ENCODE measurements at places on chromosomes 2 and 18. TPM values are rescaled to one million over a fixed set of nuclear protein-coding genes. Genes with fewer than 3 reads are reported as not detected.
A peak's percentile ranks its signal among the peaks of the same experiment; 100 is the strongest.

- DNase-seq = no peak
- H3K27ac ChIP-seq = no peak overlapping the region
- no peaks in the 10 kb centered on the region for H3K4me1 ChIP-seq
- H3K4me3 ChIP-seq = no peak overlapping the region
- no peaks in the 10 kb centered on the region for H3K36me3 ChIP-seq
- H3K27me3 ChIP-seq = peaks cover 31% of the 10 kb centered on the region
Observed at GRCh38 chr2:120864981-120865380, 129.3 kb downstream of the GLI2 start.

- H3K27me3 ChIP-seq = no peaks in the 10 kb centered on the region
- no peaks in the 10 kb centered on the region for H3K4me1 ChIP-seq
- H3K36me3 ChIP-seq = no peaks in the 10 kb centered on the region
- H3K27ac ChIP-seq = no peak overlapping the region
- no peak for DNase-seq
- H3K4me3 ChIP-seq = no peak overlapping the region
Observed at GRCh38 chr18:52007105-52007504, 332.9 kb upstream of the DCC start.

DNA sequence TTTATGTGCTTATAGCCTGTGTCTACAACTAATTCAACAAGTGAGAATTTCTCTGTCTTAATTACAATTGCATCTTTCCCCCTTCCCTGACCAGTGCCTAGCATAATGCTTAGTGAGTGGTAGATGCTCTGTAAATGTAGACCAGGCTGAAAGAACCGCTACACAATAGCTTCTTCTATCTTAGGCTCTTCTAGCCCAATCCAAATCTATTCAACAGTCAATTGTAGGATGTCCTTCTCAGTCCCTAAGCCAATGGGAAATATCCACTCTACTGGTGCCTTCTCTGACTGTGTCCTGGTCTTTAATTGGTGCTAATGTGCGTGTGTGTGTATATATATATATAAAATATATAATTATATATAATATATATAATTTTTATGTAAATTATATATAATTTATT lies 34.1 kb upstream of the GCC2 start:
- no peaks in the 10 kb centered on the region for H3K36me3 ChIP-seq
- H3K27ac ChIP-seq = no peak overlapping the region
- H3K4me1 ChIP-seq = no peaks in the 10 kb centered on the region
- no peaks in the 10 kb centered on the region for H3K27me3 ChIP-seq

The SPC25 gene
- 33.3 TPM for total RNA-seq

DNA sequence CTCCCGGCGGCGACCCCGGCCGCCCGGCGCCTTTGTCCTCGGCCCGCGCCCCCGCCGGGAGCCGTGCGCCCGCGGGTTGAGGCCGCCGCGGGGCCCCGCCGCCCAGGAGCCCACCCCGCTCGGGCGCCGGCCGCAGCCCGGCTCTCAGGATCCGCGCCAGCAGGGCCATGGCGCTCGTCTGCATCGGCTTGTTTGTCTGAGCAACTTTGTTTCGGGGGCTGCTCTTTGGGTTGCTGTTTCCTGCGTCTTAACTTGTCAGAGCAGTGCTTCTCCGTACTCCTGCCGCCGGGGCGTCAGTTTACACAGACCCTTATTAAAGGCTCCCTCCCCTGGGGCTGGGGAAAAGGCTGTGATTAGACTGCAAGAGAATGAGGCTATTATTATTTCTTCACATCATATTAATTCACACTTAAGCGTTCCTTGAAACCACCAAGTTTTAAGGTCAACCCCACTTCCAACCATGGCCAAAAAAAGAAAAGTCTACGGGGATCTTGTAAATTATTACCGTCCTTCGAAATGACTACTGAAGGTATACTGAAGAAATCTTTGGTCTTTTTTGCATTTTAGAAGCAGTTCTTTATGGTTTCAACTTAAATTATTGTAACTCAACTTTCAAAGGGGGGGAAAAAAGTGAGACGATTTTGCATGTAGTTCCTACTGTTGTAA lies at the start of gene CYP27C1:
Gene CYP27C1 (minus strand): TSS at position 198 of the 666 bp plus-strand sequence. CDS start 29 bp downstream, at position 169.
- no peak within 1 kb of the TSS for H3K27ac ChIP-seq
- DNase-seq = no peak
- peak within 1 kb of the TSS; percentile 61 for H3K4me3 ChIP-seq
- peaks cover 4% of the 10 kb centered on the region for H3K36me3 ChIP-seq
- peaks cover 13% of the 10 kb centered on the region for H3K4me1 ChIP-seq
- peaks cover 64% of the 10 kb centered on the region for H3K27me3 ChIP-seq

GRCh38 chr18:49400398-49401072 lies 59.9 kb downstream of the DYM start:
- peaks cover 38% of the 10 kb centered on the region for H3K4me1 ChIP-seq
- DNase-seq = no peak
- no peak overlapping the region for H3K4me3 ChIP-seq
- H3K36me3 ChIP-seq = peaks cover 11% of the 10 kb centered on the region
- no peak overlapping the region for H3K27ac ChIP-seq
- no peaks in the 10 kb centered on the region for H3K27me3 ChIP-seq

DNA sequence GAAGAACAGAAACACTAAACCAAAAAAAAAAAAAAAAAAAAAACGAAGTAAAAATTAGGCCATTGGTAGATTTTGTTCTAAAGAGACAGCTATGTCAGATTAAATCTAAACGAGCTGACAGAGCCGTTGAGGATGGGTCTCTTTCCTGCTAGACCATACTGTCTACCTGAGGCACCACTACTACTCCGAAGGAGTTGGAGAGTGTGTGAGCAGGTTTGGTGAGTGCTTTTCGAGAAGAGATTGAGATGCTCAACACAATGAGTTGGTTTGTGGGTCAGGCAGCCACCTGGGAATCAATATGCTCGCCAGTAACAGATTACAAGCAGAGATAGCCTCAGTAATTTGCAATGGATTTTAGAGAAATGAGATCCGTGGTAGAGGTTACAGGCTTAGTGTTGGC lies 281.5 kb upstream of the EPAS1 start:
- peaks cover 47% of the 10 kb centered on the region for H3K36me3 ChIP-seq
- H3K4me3 ChIP-seq = no peak overlapping the region
- H3K27ac ChIP-seq = peak overlapping the region; percentile 45
- no peaks in the 10 kb centered on the region for H3K27me3 ChIP-seq
- H3K4me1 ChIP-seq = peaks cover 77% of the 10 kb centered on the region
- DNase-seq = peak; percentile 15

The DNAJC5G gene
- total RNA-seq = not detected

The GKN2 gene
- total RNA-seq = not detected

- no peaks in the 10 kb centered on the region for H3K27me3 ChIP-seq
- no peak overlapping the region for H3K4me3 ChIP-seq
- H3K27ac ChIP-seq = no peak overlapping the region
- H3K36me3 ChIP-seq = no peaks in the 10 kb centered on the region
- DNase-seq = no peak
Observed at GRCh38 chr2:12116228-12116750, 369.9 kb downstream of the LPIN1 start.

DNA sequence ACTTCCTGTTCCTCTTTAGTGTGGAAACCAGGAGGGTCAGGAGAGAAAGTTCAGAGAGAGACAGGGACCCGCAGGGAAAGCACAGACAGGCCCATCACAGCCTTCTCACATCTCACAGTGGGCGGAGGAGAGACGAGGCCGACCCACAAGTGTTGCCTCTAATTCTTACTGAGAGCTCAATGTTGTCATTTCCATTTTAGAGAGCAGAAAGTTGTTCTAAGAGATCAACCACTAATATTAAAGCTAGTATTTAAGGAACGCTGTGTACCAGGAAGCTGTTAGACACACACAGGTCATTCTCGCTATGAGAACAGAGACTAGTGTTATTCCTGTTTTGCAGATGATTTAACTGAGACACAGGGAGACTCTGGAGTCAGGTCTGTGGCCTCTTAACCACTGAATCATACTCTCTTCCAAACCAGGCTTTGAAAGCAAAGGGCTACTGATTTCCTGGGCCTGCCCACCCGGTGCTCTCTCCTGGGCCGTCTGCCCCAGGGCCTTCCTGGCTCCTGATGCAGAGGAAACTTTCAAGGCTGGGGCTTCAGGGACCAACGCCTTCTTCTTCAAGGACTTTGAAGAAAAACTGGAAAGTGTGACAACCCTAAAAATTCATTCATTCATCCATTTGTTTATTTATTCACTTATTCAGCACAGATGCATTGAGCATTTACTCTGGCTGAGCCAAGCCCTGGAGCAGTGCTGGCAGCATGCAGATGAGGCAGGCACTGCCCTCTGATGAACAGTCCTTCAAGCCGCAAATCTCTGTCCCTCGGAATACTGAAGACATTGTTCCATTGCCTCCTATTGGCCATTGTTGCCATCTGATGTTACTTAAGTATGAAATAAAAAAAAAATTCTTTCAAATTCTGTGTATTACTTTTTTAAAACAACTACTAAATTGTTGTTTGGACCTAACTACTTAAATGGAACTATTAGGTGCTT lies 37.2 kb upstream of the BIN1 start:
- H3K27me3 ChIP-seq = peaks cover 18% of the 10 kb centered on the region
- H3K4me3 ChIP-seq = no peak overlapping the region
- no peaks in the 10 kb centered on the region for H3K4me1 ChIP-seq
- no peaks in the 10 kb centered on the region for H3K36me3 ChIP-seq
- DNase-seq = no peak
- H3K27ac ChIP-seq = no peak overlapping the region

DNA sequence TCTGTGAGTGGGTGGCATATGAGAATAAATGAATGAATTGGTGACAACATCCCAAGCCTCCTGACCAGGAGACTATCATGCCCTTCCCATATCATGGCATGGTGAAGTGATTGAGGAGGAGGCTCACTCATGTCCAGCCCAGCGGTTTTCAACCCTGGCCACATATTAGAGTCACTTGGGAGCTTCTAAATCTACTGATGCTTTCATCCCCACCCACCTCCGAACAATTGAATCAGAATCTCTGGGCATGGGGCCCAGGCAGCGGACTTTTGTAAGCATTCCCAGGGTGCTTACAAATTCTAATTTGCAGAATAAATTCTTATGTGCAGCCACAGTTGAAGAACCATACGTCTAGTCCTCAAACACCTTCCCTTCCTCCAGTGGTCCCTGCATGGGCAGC lies 81.7 kb upstream of the SEC11C start:
- H3K27ac ChIP-seq = no peak overlapping the region
- H3K36me3 ChIP-seq = no peaks in the 10 kb centered on the region
- H3K27me3 ChIP-seq = peaks cover under 1% of the 10 kb centered on the region
- H3K4me1 ChIP-seq = no peaks in the 10 kb centered on the region
- DNase-seq = no peak

DNA sequence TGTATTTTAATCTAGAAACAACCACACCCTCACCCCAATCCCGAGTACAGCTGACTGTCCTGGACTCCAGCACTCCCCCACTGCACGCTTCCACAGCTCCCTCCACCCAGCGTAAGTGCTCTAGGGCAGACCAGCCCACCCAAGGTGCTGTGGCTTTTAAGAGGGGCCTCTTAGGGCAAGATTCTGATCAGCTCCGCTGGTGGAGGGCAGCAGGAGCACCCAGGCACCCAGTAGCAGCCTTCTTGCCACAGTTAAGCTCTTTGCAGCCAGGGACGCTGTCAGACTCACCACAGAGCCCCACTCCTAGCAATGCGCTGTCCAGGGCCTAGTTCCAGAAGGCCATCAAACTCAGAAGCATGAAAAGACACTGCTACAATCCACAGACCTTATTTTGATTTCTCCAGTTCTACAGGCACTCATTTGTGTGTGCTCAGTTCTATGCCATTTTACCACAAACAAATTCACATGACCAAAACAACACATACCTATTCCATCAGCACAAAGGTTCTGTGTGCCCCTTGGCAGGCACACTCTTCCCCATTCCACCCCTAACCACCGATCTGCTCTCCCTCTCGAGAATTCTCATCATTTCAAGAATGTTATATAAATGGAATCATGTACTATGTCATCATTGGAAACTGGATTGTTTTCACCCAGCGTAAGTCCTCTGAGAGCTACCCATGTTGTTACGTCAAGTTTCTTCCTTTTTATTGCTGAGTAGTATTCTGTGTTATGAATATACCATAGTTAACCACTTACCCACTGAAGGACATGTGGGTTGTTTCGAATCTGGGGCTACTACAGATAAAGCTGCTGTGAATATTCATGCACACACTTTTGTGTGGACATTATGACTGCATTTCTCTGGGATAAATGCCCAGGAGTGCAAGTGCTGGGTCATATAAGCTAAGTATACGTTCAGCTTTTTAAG lies 40.4 kb downstream of the PTPN2 start:
- peaks cover 72% of the 10 kb centered on the region for H3K4me1 ChIP-seq
- no peak for DNase-seq
- H3K4me3 ChIP-seq = peak overlapping the region; percentile 8
- peaks cover 51% of the 10 kb centered on the region for H3K36me3 ChIP-seq
- H3K27ac ChIP-seq = peak overlapping the region; percentile 63

DNA sequence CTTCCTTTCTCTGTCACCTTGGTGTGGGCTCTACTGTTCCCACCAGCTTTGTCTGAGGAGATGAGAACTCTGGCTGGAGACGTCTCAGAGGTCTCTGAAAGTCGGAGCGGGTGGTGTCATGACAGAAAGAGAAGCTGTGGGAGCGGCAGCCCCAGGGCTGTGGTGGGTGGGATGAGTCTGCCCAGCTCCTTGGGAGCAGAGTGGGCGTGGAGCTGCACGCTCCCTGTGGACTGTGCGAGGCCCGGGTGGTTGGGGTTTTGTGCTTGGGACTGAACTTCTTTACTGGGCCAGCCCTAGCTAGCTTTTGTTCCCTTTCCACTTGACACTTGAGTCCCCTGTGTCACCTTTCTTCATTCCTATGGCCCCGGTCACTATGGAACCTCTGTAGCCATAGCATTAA lies 10.4 kb downstream of the TOGARAM2 start:
- DNase-seq = no peak
- no peak overlapping the region for H3K4me3 ChIP-seq
- no peaks in the 10 kb centered on the region for H3K36me3 ChIP-seq
- no peaks in the 10 kb centered on the region for H3K27me3 ChIP-seq

DNA sequence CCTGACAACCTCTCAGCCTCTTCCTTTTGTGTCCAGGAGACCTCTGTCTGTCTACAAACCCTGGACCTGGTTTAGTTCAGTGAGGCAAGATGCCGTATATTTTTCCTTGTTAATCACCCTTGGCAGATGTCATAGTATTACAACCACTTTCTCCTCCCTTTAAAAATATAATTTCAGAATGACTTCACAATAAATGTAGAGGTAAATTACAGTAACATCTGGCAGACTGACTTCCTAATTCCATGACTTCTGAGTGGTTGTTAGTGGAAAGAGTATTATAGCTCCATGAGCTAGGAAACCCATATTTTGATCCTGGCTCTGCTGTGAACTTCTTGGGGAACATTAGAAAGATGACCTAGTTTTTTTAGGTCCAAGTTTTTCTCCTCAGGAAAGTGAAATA lies 39.5 kb downstream of the SPATS2L start:
- H3K27me3 ChIP-seq = no peaks in the 10 kb centered on the region
- H3K36me3 ChIP-seq = peaks cover 44% of the 10 kb centered on the region
- no peak overlapping the region for H3K27ac ChIP-seq
- H3K4me3 ChIP-seq = no peak overlapping the region
- DNase-seq = no peak

DNA sequence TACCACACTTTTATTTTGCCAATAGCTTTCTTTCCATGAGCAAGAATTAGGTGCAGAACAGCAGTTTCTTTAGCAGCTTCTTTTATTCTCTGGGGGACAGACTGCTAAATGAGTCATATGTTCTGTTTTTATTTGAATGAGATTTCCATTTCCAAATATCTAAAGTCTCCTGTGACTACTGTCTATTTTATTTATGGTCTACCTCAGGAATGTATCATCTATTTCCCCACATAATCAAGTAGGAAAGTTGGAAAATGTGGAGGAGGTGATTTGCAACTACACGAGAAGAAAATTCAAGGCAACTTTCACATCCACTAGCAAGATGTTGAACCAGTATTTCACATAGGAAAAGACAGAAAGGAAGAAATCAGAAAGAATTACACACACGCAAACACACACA lies 139.9 kb upstream of the MEX3C start:
- H3K4me1 ChIP-seq = no peaks in the 10 kb centered on the region
- peaks cover 23% of the 10 kb centered on the region for H3K27me3 ChIP-seq
- H3K36me3 ChIP-seq = no peaks in the 10 kb centered on the region

The SPATA3 gene
- 0.35 TPM for total RNA-seq

The CAVIN2 gene
- total RNA-seq = not detected

All from activated CD4-positive, alpha-beta memory T cell treated with anti-CD3 and anti-CD28 coated beads, Interleukin-2, amount 10 ng/mL, durations not matched to agents 7 days and 5 days (primary cell).